Urothelium cell line (cell line): ENCODE measurements at places on chromosomes 1 and 21.
A peak's percentile ranks its signal among the peaks of the same experiment; 100 is the strongest.

DNA sequence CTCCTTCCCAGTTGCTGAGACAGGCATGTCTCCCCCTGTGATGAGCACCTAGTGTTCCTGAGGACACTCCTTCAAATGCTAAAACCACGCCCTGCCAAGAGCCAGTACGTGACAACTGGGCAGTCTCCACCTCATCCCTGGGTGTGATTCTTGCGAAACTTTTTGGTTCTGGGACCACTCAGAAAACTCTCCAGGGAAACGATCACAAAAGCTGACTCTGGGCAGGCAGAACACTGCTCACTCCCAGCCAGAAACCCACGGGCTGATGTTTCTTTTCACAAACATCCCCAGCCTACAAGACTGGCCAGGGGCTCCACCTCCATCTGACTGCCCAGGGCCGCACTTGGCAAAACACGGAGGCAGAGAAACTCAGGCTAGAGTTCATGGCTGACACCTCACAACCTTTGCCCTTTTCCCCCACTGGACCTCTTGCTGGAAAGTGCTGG is 24.4 kb downstream of the DHRS3 start:
- no peak for DNase-seq

GRCh38 chr1:98034505-98034904 is 113.7 kb upstream of the DPYD start:
- DNase-seq, result no peak

- no peak for DNase-seq
Observed at GRCh38 chr1:68969441-68969840, 472.6 kb upstream of the DEPDC1 start.

DNA sequence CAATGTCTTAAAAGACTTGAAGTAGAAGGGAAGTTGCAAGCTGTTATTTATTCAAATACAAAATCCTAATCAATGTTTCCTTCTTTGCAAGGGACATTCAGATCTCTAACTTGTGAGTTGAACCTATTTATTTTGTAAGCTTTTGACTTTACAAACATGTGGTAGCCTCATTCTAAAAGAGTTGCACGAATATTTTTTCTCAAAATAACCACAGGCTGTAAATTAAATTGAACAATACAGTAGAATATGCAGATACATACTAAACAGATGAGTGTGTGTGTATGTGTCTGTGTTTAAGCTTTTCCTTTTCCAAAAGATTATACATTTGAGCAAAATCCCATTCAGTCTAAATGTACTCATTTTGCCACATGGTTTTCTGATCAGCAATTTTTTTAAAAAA is 4.8 kb upstream of the DYNLT5 start:
- DNase-seq, result no peak

DNA sequence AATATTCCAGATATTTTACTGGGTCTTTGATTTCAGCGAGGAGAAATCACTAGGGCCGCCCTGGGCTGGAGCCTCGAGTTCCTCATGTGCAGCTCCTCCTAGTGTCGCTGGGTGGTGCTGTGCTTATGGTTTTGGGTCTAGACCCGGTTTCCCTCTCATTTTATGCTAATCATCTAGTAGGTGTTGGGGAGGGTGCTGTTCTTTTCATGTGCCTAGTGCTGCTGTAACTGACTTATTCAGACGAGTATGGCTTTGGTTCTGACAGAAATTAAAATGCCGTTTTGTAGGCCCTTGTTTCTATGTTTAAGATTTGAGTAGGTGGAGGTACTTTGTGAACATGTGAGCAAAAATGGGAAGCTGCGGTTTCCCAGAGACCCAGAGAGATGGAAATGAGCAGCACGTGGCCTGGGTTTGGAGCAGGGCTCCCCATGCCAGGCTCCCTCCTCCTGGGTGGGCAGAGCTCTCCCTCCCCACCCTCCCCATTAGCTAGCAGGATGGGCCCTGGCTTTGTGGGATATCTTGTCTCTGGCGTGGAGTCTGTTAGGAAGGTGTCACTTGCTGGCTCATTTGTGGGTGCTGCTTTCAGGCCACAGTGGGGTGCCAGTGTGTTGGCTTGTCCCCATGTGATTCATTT is 74.0 kb upstream of the GPR88 start:
- DNase-seq, result peak; percentile 59

- DNase-seq, result no peak
Observed at GRCh38 chr1:163922743-163923201, 601.0 kb downstream of the NUF2 start.

DNA sequence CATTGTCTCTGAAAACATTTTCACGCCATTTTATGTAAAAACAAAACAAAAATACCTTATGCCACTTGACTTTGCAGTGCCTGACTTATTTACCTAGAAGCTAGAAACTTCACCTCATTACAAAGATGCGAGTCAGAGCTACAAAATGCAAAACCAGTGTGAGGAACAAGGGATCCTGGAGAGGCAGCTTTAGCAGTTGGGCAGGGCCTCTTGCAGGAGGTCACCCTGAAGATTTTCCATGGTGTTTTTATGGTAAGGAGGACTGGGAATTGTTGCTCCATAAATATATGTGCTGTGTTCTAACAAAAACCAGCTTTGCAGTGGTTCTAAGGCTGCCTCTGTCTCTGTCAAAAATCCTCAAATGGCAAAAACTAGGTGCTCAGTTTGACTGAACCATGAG is 36.4 kb upstream of the TARBP1 start:
- peak; percentile 42 for DNase-seq

DNA sequence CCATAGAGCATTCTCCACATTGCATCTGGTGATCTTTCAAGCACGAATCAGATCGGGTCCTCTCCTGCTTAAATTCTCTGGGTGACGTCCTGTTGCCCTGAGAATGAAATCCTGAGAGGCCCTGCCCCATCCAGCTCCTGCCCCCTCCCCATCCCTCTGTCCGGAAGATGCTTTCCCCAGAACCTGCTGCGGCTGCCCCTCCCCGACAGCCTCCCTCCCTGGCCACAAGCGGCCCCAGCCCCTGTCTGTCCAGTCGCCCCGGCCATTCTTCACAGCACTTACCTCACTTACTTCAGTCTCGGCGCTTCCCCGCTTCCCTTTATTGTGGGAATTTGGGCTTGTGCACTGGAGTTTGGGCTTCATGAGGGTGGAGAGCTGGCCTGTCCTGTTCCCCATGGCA is 40.3 kb downstream of the TAS1R2 start:
- DNase-seq, result no peak

- DNase-seq, result no peak
Observed at GRCh38 chr1:214700437-214700836, 97.4 kb downstream of the CENPF start.

DNA sequence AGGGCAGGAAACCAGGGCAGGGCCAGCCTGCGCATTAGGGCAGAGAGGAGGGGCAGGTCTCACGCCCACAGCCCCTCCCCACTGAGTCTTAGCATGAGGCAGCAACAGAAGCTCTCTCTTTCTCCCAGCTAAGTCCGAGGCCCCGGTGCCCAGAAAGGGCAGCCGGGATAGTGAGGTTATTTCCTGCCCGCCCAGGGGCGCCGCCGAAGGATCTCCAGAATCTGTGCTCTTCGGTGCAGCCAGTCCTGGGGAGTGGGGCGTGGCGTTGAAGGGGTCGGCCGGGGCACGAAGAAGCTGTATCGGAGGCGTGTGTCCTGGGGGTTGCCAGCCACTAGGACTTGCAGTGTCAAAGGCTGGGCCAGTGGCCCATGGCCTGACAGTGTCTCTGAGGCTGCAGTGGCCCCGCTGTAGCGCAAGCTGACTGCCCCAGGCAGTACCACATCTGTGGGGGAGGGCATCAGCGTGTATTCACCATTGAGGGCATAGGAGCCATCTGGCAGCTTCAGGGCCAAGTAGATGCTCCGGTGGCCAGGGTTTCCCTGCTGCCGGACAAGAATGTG is 7.8 kb downstream of the ADAMTS4 start:
- DNase-seq, result no peak

DNA sequence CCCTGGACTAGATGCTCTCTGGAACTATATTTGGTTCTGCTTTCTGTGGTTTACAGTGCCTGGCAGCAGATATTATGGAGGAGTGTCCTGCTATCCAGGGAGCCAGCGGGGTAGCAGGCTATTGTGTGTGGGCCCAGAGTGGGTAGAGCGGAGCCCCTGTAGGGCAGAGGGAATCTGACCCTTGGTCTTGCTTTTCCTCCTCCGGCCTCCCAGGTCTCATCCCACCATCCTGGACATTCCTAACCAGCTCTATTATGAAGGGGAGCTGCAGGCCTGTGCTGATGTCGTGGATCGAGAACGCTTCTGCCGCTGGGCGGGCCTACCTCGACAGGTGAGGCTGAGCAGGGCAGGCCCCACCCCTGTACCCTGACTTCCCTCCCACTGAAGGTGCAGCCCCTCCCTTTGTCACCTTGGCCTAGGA is 9.1 kb downstream of the RHOC start:
- no peak for DNase-seq

DNA sequence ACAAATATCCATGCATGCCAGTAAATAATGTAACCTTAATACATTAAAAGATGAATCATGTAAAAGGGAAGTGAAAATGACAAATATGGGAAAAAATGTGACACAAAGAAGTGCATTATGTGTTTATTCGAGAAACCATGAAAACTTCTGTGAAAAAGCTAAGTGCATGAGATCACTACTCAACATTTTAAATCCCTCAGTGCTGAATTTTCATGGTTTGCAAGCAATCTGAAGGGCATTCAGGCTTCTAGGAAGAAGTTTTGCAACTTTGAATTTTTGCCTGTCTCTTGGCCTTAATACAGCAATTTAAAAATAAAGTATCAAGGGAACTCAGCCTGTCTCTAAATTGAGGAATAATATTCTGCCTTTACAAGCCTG is 78.2 kb downstream of the MAP3K7CL start:
- DNase-seq, result no peak

DNA sequence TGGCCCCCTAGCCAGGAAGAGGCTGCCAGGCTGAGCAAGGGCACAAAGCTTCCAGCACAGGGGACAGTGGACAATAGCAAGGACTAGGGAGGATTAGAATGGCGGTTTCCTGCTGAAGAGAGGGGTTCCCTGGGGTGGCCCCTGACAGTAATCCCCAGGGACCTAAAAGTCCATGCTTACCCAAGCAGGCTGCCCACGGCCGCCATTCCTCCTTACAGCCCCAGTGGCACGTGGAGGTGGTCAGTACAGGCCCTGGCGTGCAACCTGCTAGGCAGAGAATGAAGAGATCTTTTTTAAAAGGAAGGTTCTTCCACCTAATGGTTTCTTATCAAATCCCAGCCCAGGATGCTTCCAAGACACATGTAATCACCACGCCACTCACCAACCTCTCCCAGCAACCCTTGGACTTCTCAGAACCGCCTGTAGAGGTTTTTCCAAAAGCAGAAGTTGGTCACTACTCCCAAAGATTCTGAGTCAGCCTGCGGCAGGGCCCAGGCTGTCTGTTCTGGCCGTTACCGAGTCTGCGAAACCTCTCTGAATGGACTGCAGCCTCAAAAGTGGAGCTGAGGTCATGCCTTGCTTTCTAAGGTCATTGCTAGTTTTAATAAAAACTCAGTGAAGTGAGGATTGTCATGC is 926 bp downstream of the MRPL55 start:
- DNase-seq, result no peak

DNA sequence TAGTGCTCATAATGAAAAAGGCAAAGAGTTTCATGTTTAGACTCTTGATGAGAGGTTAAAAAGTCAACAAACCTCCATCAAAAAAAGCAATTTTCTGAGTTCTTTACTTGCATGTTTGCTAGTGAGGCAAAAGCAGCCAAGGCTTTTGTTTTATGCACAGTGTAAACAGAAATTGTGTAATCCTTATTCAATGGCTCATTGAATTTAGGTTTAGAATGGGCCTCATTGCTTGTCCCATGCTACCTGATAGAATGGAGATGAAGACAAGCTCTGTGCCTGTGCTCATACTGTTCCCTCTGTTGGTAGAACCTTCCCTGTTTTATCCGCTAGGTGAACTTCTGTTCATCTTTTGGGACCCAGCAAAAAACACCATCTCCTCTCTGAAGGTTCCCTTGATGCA is 10.0 kb upstream of the LRRC8D start:
- no peak for DNase-seq

DNA sequence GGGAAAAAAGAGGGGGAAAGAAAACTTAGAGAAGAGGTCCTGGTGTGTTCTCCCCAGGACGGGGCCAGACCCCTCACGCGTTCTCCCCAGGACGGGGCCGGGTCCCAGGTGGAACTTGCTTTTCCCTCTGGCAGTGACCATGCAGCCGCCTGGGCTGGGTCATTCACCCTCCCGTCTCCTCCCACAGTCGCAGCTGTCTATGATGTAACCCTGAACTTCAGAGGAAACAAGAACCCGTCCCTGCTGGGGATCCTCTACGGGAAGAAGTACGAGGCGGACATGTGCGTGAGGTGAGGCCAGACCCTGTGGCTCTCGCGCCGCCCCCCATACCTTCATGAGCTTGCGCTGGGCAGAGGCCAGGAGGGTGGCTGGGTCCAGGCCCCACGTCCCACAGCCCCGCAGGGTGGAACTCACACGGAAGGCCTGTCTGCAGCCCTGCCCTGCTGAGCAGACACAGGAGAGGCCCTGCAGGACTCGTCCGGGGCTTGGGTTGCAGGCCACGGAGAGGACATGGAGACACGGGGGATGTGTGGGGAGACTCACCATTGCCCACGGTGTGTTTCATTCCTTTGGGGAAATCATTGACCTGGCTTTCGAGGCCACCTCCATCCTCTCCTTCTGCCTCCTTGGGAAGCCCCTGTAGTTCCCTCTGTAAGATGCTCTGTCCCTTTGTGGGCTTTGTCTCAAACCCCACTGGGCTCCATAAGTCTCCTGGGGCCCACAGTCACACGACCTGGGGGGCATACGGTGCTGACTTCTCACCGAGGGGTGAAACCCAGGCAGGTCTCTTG is 40.7 kb upstream of the TRAPPC10 start:
- DNase-seq, result no peak

DNA sequence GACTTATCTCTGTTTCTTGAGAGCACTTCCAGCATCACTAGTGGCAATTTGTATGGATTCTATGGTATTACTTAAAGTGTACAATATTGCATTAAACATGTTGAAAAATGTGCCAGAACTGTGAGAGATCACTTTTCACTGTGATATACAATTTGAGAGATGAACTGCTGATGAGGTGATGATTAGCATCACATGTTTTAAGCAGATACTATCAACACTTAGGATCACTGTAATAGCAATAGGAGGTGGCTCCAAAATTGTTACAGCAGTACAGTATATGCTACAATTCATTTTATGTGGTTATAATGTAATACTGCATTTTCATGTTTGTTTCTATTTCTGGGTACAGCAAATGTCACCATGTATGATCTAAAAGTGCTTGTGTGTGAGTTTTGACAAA is 570.0 kb downstream of the PTPRC start:
- no peak for DNase-seq

- peak; percentile 54 for DNase-seq
Observed at GRCh38 chr1:235597867-235598553, 51.6 kb downstream of the GNG4 start.

DNA sequence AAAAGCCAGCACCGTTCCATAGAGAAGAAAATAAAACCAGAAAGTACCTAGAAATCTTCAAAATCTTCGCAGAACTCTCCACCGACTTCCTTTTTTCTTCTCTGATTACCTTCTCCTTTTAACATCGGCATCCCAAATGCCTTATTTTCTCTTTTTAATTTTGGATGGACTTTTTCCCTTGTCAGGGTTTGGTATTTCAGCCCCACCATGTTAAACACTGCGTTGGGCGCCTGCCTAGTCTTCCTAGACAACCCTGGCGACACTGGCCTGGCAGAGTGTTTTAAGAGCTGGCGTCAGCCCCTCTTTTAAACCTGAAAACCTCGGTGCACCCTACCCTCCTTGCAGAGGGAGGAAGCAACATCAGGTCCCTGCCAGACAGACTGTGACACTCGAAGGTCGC is 66.0 kb upstream of the EFHD2 start:
- DNase-seq, result no peak
